ENCODE measurements at places on chromosomes 5 and 9.
A peak's percentile ranks its signal among the peaks of the same experiment; 100 is the strongest.

- DNase-seq, result no peak
Observed at GRCh38 chr9:110700953-110701352, 32.4 kb downstream of the MUSK start.

DNA sequence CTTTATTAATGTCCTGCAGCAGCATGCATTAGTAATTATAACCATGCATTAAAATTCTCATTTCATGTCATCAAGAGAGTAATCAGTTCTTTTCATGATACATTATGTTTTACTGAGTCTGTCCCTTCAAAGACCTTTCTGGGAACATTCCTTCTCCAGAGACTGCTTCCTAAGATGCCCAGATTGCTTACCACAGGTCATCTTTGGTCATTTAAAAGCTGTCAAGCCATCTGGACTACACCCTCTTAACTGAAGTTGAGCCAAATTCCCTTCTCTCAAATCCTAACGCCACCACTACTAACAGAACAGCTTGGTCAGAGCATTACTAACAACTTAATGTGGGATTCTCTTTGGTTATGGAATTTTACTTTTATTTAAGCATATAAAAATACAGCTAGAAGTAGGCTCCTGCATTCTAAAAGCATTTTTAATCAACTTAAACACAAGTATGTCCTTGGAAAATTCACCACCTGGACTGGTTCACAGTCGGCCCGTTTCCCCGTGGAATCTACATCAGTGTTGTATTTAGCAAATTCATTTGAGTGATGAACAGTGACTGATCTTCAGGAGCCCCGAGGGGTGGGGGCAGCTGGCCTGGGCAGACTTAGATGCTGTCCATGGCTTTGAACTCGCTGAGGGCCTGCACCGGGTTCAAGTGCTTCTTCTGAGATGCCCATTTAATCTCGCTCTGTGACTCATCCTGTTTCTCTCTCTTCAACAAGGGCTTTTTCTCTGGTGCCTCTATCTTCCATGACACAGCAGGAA is 92.8 kb upstream of the CCDC112 start:
- no peak for DNase-seq

DNA sequence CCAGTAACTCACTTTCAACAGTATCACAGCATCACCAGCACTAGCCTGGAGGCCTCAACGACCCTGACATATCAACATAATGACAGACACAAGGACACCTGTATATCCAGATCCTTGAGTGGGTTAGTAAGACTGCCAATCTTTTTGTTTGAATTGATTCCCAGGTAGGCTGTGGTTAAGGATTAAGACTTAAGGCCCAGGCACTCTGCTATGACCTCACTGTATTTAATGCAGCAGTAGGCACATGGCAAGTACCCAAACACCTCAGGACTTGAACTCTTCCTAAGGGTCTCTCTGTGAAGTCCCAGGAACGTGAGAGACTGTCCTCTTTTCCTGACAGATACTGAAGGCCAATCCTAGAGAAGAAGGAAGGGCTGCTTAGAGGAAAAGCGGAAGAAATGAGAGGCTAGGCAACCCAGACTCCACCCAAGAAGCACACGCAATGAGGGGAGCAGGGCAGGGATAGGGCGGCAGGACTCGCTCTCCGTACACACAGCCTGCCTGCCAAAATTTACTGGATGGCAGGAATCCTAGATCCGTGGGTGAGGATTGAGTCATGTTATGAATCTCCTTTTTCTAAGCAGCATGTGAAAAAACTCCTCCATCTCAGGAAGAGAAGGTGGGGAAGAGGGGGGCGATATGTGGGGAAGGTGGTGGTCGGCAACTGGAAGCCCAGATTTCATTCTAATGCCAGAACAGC is 93.4 kb downstream of the SIL1 start:
- DNase-seq, result no peak

- no peak for DNase-seq
Observed at GRCh38 chr5:17816944-17817343, 182.7 kb downstream of the TAF11L14 start.

- DNase-seq, result no peak
Observed at GRCh38 chr9:89482901-89483361, 15.0 kb downstream of the SEMA4D start.

DNA sequence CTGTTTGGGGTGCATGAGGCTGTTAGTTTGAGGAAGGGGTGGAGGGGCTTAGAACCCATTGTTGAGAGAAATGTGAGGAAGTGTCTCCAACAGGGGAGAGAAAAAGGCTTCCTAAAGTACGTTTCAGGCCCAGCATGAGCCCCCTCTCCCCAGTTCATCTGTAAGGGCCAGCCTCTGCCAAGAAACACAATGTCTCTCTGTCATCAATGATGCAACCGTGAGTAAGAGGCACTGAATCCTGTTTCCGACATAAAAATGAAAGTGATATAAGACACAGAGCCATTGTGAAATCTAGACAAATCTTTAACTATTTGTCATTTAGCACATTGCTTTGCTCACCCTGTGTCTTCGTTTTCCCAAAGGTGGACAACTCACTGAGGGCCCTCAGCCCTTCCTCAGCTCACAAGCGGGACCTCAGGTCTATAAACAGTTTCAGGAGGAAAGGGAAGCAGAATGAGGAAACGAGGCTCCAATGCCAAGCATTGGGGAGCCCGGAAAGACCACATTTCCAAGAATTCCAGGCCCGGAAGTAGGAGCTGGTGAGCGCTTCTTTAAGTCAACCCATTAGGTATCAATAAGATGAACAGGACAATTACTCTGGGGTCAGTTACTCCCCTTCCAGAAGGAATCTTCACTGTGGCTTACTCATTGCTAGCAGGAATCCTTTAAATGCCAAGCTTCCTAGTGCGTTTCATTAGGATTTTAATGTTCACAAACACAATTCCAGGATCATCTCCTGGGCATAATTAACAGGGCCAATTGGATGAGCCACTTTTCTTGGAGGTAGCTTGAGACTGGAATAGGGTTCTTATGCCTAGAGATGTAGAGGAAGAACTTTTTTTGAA is 59.0 kb upstream of the KLF4 start:
- peak; percentile 84 for DNase-seq

DNA sequence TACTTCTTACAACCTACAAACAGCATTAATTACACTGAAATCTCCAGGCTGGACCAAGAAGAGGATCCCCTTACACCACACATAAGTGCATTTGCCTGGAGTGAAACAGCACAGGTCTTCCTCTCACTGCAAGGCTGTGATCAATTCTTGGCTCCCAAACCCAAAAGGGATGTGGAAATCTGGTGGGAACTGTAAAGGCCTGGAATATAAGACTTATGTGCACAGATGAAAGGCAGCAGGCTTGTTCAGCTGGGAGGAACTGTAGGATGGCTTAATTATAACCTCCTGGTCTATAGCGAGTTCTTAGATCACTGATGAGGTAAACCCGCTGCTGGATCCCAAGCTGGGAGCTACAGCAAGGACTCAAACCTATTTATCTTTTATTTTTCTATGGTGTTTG is 182.9 kb upstream of the TNC start:
- DNase-seq, result no peak

GRCh38 chr5:162487528-162488525 is 420.3 kb downstream of the GABRG2 start:
- DNase-seq, result no peak

GRCh38 chr9:3903906-3904305 is 378.1 kb upstream of the RFX3 start:
- DNase-seq, result no peak

GRCh38 chr5:101942321-101942882 is 353.7 kb downstream of the SLCO4C1 start:
- DNase-seq, result peak; percentile 52

- DNase-seq, result no peak
Observed at GRCh38 chr9:107008011-107008410, 145.0 kb downstream of the ZNF462 start.

All from inflammatory macrophage (primary cell).